Caco-2 (cell line): ENCODE measurements at places on chromosomes 16 and 17.

DNA sequence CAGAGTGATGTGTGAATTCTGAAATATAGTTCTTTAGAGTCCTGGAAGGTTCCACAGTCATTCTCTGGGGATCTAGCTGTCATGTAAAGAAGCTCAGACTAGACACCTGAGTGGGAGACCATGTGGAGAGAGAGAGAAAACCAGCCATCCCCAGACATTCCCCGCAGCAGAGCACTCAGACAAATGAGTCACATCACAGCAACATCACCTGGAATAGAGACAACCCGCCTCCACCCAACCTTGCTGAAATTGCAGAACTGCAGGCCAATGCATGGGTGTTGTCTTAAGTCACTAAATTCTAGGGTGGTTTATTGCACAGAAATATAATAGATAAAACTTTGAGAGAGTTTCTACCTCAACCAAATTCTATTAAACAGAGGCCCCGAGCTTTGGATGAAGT, 392.0 kb upstream of the DYNLRB2 start:
- H3K27me3 ChIP-seq: no peaks in the 10 kb centered on the region
- H3K4me3 ChIP-seq: no peak overlapping the region
- no peaks in the 10 kb centered on the region for H3K36me3 ChIP-seq
- no peak overlapping the region for H3K27ac ChIP-seq

DNA sequence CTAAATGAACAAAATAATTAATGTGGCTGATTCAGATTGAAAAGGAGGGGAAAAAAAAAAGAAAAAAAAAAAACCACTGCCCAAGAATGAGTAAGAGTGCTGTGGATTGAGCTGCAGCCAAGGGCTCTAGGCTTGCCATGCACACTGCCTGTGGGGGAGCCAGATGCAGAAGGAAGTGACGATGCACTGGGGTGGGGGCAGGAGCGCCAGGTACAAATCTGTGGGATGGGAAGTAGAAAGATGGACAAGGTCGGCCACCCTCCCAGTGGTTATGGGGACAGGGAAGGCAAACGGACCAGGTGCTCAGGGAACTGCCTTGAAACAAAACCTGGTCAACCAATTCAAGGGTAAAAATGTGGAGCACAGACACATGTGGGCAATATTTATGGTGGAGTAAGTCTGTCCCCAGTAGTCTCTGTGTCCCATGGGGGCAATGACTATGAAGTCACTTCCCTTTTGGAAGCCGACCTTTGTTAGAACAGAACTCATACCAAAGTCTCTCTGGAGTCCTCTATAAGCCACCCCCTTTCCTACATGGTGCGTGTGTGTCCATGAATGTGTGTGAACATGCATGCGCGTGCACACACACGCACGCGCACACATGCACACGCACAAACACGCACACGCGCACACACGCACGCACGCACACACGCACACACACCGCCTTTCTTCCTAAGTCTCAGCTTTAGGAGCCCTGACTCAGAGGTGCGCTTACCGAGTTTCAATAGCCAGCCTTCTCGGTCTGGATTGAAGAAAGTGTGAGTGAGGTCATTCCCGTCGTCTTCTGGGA, 84.3 kb downstream of the CYTH1 start:
- DNase-seq: no peak
- H3K27me3 ChIP-seq: no peaks in the 10 kb centered on the region
- no peak overlapping the region for H3K27ac ChIP-seq
- H3K4me3 ChIP-seq: no peak overlapping the region
- H3K36me3 ChIP-seq: peaks cover 1% of the 10 kb centered on the region; the same call in 1 of the 2 replicates

GRCh38 chr16:86575095-86575685, 3.2 kb upstream of the FOXL1 start:
- H3K36me3 ChIP-seq: no peaks in the 10 kb centered on the region
- DNase-seq: no peak
- no peak overlapping the region for H3K27ac ChIP-seq
- H3K27me3 ChIP-seq: no peaks in the 10 kb centered on the region
- H3K4me1 ChIP-seq: peaks cover 12% of the 10 kb centered on the region; the same call in 1 of the 2 replicates
- peak overlapping the region; percentile 49 for H3K4me3 ChIP-seq

- H3K4me1 ChIP-seq: no peaks in the 10 kb centered on the region
- no peaks in the 10 kb centered on the region; the same call in 1 of the 2 replicates for H3K27me3 ChIP-seq
- H3K27ac ChIP-seq: no peak overlapping the region
- no peak overlapping the region for H3K4me3 ChIP-seq
- no peaks in the 10 kb centered on the region for H3K36me3 ChIP-seq
These were observed 9.7 kb upstream of the DCAF7 start for GRCh38 chr17:63540590-63540989.

GRCh38 chr16:10978871-10979446, 34.6 kb downstream of the CLEC16A start:
- H3K36me3 ChIP-seq: no peaks in the 10 kb centered on the region; the same call in 1 of the 2 replicates
- H3K4me1 ChIP-seq: no peaks in the 10 kb centered on the region
- no peak overlapping the region for H3K27ac ChIP-seq
- H3K4me3 ChIP-seq: no peak overlapping the region

DNA sequence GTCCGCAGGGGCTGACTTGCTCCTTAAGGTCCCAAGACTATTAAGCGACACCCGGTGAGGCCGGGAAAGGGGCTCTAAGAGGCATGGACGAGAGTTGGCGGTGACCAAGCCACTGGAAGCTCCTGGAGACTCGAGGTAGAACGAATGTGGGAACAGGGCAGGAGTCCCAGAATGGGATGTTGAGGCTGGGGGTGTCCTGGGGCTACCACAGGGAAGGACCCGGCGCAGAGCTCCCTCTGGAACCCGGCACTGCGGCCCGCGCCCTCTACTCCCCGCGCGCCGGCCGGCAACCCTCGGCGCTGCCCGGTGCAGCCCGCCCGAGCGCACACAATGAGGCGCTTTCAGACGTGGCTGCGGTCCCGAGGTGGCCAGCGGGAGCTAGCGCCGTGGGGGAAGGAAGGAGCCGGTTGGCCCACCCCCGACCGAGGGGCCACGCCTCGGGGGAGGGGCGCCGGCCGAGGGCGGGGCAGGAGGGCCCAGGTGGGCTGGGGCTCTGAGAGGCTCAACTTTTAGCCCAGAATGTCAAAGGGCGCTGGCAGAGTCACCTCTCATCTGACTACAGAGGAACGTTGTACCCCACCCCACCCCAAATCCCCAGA, at the start of gene CHST6:
Gene CHST6 (minus strand): TSS at position 366 of the 599 bp plus-strand sequence. CDS start 15,613 bp downstream, outside the sequence.
- peak within 1 kb of the TSS; percentile 49 for H3K4me3 ChIP-seq
- no peaks in the 10 kb centered on the region for H3K27me3 ChIP-seq
- DNase-seq: peak; percentile 69
- H3K36me3 ChIP-seq: no peaks in the 10 kb centered on the region

- no peaks in the 10 kb centered on the region for H3K36me3 ChIP-seq
- no peaks in the 10 kb centered on the region for H3K4me1 ChIP-seq
- H3K27ac ChIP-seq: no peak overlapping the region
- H3K4me3 ChIP-seq: no peak overlapping the region
- H3K27me3 ChIP-seq: no peaks in the 10 kb centered on the region
- DNase-seq: no peak
These were observed 64.3 kb downstream of the PGS1 start for GRCh38 chr17:78442648-78443218.

DNA sequence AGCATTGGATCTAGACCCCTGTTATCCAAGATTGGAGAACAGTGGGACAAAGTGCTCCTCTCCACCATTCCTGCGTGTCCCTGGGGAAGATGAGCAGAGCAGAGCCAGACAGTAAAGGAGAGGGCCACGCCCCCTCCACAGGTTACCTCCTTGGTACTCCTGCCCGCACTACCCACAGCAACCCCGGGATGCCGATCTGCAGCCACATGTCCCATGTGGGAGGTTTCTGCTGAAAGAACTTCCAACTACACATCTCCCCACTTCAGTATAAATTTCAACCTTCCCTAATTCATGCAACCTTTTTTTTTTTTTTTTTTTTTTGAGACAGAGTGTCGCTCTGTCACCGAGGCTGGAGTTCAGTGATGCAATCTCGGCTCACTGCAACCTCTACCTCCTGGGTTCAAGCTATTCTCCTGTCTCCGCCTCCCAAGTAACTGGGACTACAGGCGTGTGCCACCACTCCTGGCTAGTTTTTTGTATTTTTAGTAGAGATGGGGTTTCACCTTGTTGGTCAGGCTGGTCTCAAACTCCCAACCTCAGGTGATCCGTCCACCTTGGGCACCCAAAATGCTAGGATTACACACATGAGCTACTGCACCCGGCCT, 2.3 kb downstream of the RAB37 start:
- peaks cover 24% of the 10 kb centered on the region for H3K4me1 ChIP-seq
- no peak for DNase-seq
- H3K36me3 ChIP-seq: no peaks in the 10 kb centered on the region
- no peak overlapping the region for H3K4me3 ChIP-seq

DNA sequence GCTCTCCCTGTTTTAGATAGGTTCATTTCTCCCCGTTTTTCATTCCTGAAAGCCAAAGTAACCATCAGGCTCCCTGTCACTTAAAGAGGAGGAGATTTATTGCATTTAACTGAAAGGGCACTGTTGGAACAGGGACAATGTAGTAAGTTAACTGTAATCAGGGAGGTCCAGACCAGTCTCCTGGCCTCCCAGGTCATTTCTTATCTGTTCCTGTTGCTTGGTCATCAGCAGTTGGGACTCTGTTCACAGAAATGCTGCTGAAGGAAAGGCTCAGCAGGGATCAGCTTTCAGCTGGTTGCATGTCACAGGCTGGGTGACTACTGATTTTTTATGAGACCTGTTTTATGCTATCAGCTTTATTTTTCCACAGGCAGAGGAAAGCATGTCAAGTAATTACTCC, 622.6 kb upstream of the GOT2 start:
- no peak overlapping the region for H3K4me3 ChIP-seq
- H3K27me3 ChIP-seq: no peaks in the 10 kb centered on the region
- peak; percentile 8 for DNase-seq

GRCh38 chr16:30615358-30616091, 5.3 kb upstream of the ZNF689 start:
- no peaks in the 10 kb centered on the region for H3K27me3 ChIP-seq
- no peak overlapping the region for H3K4me3 ChIP-seq
- no peaks in the 10 kb centered on the region for H3K4me1 ChIP-seq
- no peak overlapping the region for H3K27ac ChIP-seq
- no peaks in the 10 kb centered on the region for H3K36me3 ChIP-seq

- H3K4me3 ChIP-seq: no peak overlapping the region
- no peak for DNase-seq
- no peak overlapping the region for H3K27ac ChIP-seq
- H3K27me3 ChIP-seq: no peaks in the 10 kb centered on the region
- no peaks in the 10 kb centered on the region for H3K4me1 ChIP-seq
These were observed 10.4 kb downstream of the IFT140 start for GRCh38 chr16:1601489-1601888.

DNA sequence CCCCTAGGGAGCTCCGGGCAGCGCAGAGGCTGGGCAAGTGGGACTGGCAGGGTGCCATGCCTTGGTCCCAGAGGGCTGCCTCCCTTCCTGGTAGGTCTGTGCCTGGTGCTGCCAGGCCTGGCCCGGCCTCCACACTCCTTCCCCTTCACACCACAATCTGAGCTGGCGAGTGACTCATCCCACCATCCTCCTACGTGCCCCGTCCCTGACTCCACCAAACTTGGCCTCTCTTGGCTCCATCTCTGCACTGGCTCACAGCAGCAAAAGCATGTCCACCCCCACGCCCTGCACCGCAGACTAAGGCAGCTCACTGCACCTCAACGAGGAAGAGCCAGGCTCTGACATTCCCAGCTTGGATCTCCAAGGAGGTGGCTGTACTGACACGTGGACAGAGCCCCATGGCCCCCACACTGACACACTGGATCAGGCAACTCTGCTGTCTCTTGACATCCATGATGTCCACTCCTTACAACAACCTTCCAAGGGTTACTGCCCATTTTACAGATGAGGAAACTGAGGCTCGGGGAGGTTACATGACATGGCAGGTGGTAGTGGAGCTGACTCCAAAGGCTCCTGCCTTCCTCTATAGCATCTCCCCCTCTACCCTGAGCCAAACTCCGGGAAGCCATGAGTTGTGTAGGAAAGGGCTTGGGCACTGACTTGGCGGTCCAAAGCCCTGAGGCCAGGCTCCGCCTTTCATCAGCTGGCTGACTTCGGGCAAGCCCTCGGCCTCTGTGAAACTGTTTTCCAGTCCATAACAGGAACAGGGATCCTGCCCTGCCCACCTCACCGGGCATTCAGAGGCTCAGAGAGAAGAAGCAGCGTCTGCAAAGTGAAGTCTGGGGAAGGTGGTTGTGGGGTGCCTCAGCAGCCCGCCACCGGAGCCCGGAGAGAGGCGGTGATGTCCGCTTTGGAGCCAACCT, 20.1 kb upstream of the KRT19 start:
- H3K4me3 ChIP-seq: no peak overlapping the region
- no peaks in the 10 kb centered on the region for H3K27me3 ChIP-seq
- H3K27ac ChIP-seq: peak overlapping the region; percentile 77
- peaks cover 46% of the 10 kb centered on the region for H3K4me1 ChIP-seq

DNA sequence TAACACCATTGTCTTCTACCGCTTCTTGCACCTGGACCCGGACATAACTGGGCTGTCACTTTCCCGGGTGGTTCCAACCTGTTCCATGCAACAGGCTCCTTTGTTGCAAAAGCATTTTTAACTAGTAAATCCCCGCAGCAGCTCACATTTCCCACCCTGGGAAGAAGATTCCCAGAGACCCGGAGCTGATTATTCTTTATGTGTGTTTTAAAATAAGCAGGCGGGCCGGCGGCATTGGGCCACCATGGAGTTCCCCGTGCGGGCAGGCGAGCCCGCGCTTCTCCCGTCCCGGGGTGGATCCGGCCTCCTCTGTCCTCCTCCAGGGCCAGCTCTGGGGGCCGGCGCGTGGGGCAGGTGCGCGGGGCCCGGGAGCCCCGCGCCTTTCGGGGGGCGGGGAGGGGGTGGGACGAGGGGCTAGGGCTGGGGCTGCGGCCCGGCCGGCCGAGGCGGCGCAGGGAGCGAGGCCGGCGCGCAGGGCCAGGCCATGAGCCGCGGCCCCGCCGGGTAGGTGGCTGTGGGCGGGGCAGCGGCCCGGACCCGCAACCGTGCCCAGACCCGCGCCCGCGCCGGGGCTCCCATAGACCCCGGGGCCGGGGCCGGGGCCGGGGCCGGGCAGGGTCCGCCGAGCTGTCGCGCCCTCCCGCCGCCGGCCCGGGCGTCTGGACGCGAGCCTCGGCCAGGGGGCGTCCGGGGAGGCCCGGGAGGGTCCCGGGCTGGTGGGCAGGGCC, 1.7 kb downstream of the CRAMP1 start:
- peaks cover 9% of the 10 kb centered on the region for H3K4me1 ChIP-seq
- H3K27me3 ChIP-seq: no peaks in the 10 kb centered on the region
- DNase-seq: no peak
- peak overlapping the region; percentile 79 for H3K27ac ChIP-seq
- H3K4me3 ChIP-seq: peak overlapping the region; percentile 52
- H3K36me3 ChIP-seq: peaks cover 1% of the 10 kb centered on the region; the same call in 1 of the 2 replicates

DNA sequence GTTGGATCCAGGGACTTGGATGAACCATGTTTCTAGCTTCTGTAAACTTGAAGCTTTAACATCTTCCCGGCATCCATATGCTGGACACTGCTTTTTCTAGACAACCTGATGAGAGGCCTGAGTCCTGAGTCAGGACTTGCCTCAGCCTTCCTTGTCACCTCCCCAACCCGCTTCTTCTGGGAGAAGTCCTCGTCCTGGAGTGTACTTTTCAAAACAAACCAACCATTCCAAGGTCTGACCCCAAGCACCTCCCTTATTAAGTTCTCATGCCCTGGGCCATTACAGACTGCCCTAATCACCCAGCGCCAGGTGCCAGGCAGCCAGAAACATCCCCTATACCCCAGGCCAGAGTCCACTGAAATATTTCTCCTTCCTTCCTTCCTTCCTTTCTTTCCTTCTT, 59.4 kb downstream of the CLEC19A start:
- no peaks in the 10 kb centered on the region for H3K4me1 ChIP-seq
- no peak for DNase-seq
- no peak overlapping the region for H3K27ac ChIP-seq
- no peaks in the 10 kb centered on the region for H3K36me3 ChIP-seq
- H3K27me3 ChIP-seq: no peaks in the 10 kb centered on the region
